ENCODE measurements at places on chromosomes 13 and 19. TPM values are rescaled to one million over a fixed set of nuclear protein-coding genes. Genes with fewer than 3 reads are reported as not detected.

- H3K27me3 ChIP-seq = no peaks in the 10 kb centered on the region
- no peak overlapping the region for H3K27ac ChIP-seq
- H3K36me3 ChIP-seq = no peaks in the 10 kb centered on the region
- H3K4me3 ChIP-seq = no peak overlapping the region
- DNase-seq = no peak
These were observed 23.2 kb downstream of the CATSPERD start for GRCh38 chr19:5743630-5744029.

PDX1 gene
- total RNA-seq = 3.7 TPM

- H3K4me3 ChIP-seq = no peak overlapping the region
- no peak overlapping the region for H3K27ac ChIP-seq
- DNase-seq = no peak
- no peaks in the 10 kb centered on the region for H3K27me3 ChIP-seq
These were observed 1.5 kb downstream of the SIN3B start for GRCh38 chr19:16830679-16831078.

DNA sequence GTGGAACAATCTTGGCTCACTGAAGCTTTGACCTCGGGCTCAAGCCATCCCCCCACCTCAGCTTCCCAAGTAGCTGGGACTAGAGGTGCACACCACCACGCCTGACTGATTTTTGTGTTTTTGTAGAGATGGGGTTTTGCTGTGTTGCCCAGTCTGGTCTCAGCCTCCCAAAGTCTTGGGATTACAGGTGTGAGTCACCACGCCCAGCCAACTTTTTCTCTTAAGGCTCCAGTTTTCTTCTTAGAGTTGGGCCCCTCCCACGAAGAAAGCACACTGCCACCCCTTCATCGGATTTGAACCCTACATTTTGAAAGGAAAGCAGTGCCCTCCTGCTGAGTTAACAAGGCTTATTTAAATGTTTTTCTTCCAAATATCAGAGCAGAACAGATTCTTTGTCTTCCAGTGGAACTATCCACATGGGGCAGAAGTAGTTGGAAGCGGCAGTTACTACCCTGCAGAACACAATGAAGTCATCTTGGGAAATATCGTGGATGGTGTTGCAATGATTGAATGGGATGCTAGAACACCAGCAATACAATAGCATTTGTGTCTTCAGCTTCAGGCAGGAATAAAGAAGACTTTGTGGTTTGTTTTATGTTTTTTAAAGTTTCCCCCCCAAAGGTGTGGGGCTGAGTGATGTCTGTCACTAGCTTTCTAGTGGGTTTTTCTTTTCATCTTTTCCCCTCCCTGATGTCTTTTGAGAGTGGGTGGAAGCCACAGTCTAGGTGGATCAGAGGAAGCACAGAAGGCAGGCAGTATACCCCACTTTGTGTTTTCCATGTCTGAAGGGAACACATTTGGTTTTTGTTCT lies 8.9 kb downstream of the ACTN4 start:
- H3K27ac ChIP-seq = peak overlapping the region; percentile 84
- H3K27me3 ChIP-seq = no peaks in the 10 kb centered on the region
- H3K4me1 ChIP-seq = peaks cover 100% of the 10 kb centered on the region
- peaks cover 4% of the 10 kb centered on the region for H3K36me3 ChIP-seq
- no peak overlapping the region for H3K4me3 ChIP-seq
- DNase-seq = no peak

GRCh38 chr13:40058757-40059236 lies 403.3 kb downstream of the COG6 start:
- DNase-seq = no peak
- H3K27me3 ChIP-seq = no peaks in the 10 kb centered on the region
- H3K36me3 ChIP-seq = no peaks in the 10 kb centered on the region
- no peak overlapping the region for H3K4me3 ChIP-seq

GRCh38 chr13:24802074-24802473 lies 38.1 kb downstream of the RNF17 start:
- no peaks in the 10 kb centered on the region for H3K36me3 ChIP-seq
- no peaks in the 10 kb centered on the region for H3K4me1 ChIP-seq
- DNase-seq = no peak
- no peak overlapping the region for H3K4me3 ChIP-seq
- H3K27ac ChIP-seq = no peak overlapping the region

KEAP1 gene
- total RNA-seq = 77.7 TPM

DNA sequence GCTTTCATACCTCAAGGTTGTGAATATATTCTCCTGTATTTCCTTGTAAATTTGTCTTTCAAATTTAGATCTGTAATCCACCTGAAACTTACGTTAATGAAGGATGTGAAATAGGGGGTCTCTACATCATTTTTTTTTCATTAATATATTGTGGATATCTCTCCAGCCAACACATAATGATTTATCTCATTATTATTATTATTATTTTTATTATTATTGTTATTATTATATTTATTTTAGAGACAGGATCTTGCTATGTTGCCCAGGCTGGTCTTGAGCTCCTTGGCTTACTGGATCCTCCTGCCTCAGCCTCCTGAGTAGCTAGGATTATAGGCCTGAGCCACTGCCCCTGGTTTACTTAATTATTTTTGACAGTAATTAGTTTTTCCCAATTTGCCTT lies 4.3 kb upstream of the LIPE start:
- no peaks in the 10 kb centered on the region for H3K27me3 ChIP-seq
- DNase-seq = no peak
- H3K27ac ChIP-seq = no peak overlapping the region
- no peak overlapping the region for H3K4me3 ChIP-seq
- peaks cover 11% of the 10 kb centered on the region for H3K4me1 ChIP-seq
- H3K36me3 ChIP-seq = no peaks in the 10 kb centered on the region

DNA sequence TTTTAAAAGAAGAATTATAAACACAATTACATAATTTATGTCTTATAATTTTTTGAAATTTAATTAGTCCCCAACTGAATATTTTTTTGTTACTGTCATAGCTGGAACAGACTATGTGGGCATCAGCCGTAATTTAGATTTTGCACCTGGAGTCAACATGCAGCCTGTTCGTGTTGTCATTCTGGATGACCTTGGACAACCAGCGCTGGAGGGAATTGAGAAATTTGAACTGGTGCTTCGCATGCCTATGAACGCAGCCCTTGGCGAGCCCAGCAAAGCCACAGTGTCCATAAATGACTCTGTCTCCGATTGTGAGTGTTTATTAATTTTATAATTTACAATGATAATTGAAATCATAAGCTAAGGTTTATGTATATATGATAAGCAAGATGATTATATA lies 142.3 kb downstream of the STOML3 start:
- H3K4me3 ChIP-seq = no peak overlapping the region
- peaks cover 28% of the 10 kb centered on the region for H3K4me1 ChIP-seq
- no peaks in the 10 kb centered on the region for H3K36me3 ChIP-seq
- H3K27ac ChIP-seq = no peak overlapping the region
- no peaks in the 10 kb centered on the region for H3K27me3 ChIP-seq

GRCh38 chr13:95503662-95504061 lies 48.9 kb upstream of the CLDN10 start:
- H3K36me3 ChIP-seq = no peaks in the 10 kb centered on the region
- H3K4me3 ChIP-seq = no peak overlapping the region
- H3K4me1 ChIP-seq = no peaks in the 10 kb centered on the region
- no peak overlapping the region for H3K27ac ChIP-seq

DNA sequence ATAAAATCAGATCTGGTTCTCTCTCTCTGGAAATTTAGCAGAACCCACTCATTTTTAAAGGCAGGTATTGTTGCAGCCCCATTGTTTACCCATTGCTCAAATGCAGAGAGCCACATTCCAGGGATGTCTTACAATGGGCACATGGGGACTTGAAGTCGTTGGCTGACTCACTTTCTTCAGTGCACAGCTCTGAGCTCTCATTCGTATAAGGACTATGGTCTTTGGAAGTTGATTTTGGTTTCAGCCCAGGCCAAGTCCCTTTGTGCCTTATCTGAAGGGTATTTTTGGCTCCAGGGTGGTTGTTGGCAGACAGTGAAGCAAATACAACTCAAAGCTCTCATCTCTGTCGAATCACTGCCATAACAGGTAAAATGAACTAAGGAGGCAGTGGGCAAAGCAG lies 47.3 kb upstream of the CLDN10 start:
- peak; percentile 30 for DNase-seq
- no peaks in the 10 kb centered on the region for H3K36me3 ChIP-seq
- no peak overlapping the region for H3K4me3 ChIP-seq
- H3K27ac ChIP-seq = no peak overlapping the region

- H3K36me3 ChIP-seq = no peaks in the 10 kb centered on the region
- DNase-seq = no peak
- no peak overlapping the region for H3K4me3 ChIP-seq
- 0 out of 2 replicates have a peak, but pooled peaks cover 4% of the 10 kb centered on the region for H3K4me1 ChIP-seq
- no peak overlapping the region for H3K27ac ChIP-seq
These were observed 164.9 kb downstream of the ZIC5 start for GRCh38 chr13:99806671-99807070.

DNA sequence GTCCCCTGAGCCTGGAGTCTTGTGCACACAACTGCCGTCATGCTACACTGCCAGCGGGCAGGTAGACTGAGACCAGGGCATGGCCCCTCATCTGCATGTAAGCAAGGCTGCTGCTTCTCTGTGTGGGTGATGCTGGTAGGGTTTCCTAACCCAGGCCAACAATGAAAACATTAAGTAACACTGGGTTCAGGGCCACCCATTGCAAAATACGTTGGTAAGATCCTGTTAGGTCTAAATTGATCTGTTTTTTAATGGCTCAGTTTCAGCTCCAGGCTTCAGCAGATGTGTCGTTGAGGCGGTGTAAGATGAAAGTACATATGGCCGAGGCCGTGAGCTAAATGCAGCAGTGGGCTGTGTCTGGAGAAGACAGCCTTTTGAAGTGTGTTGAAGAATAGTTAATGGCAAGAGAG lies 383.4 kb downstream of the IRS2 start:
- H3K27me3 ChIP-seq = no peaks in the 10 kb centered on the region
- H3K27ac ChIP-seq = no peak overlapping the region
- H3K4me1 ChIP-seq = no peaks in the 10 kb centered on the region

DNA sequence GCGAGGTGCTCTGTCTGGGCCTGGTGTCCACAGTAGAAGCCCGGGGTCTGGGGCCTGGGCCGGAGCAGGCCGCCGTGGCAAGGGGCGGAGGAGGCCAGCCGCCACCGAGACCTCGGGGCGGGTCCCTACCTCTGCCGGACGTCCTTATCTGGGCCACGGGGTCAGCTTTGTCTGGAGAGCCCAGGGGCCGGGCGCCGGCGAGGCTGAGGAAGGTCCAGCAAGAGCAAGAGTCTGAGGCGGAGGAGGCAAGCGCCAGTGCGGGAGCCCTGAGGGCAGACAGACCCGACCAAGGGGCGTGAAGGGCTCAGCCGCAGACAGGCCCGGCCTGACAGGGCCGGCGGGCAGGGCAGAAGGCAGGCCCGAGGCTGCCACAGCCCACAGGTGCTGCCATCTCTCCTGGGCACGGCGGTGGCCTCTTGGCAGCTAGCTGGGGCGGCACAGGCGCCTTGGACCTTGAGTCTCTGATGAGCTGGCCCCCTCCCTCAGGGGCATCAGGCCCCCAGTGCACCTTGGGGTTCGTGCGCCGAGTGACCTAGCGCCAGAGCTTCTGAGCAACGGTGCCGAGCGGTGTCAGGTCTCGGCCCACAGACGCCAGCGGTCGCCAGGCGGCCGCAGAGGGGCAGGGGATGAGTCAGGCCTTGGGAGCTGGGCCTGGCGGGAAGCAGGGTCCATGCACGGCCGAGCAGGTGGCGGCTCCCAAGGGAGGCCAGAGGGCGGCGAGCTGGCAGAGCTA lies 19.1 kb upstream of the AKAP8 start:
- H3K4me1 ChIP-seq = no peaks in the 10 kb centered on the region
- peaks cover 11% of the 10 kb centered on the region for H3K36me3 ChIP-seq
- no peaks in the 10 kb centered on the region for H3K27me3 ChIP-seq
- no peak overlapping the region for H3K4me3 ChIP-seq
- no peak for DNase-seq

DNA sequence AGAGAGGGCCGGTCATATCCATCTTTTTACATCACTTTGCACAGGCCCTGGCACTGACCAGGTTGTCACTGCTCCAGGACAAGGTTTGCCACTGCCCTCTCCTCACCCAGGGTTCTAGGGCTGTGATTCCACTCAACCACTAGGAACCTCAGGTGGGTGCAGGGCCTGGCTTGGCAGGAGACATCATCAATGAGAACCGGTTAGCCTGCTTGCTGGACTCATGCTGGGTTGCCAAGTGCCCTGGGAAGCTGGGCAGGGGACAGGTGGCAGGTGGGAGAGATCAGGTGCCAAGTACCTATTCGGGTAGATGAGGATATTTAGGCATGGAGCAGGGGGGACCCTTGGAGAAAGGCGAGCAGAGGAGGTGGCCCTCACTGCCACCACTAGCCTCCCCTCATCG lies 4.2 kb upstream of the CERS4 start:
- H3K27ac ChIP-seq = no peak overlapping the region
- DNase-seq = no peak
- H3K4me3 ChIP-seq = no peak overlapping the region

IER2 gene
- total RNA-seq = 72.0 TPM

SLC10A2 gene
- total RNA-seq = not detected

GRCh38 chr13:99984461-99985240 lies 3.1 kb downstream of the ZIC2 start:
- H3K27me3 ChIP-seq = peaks cover 16% of the 10 kb centered on the region
- no peak for DNase-seq
- H3K27ac ChIP-seq = no peak overlapping the region
- H3K4me3 ChIP-seq = peak overlapping the region; percentile 30
- peaks cover 24% of the 10 kb centered on the region for H3K4me1 ChIP-seq

GRCh38 chr13:109275852-109276251 lies 510.5 kb downstream of the IRS2 start:
- DNase-seq = peak; percentile 63
- H3K4me1 ChIP-seq = peaks cover 57% of the 10 kb centered on the region
- no peaks in the 10 kb centered on the region for H3K27me3 ChIP-seq
- H3K4me3 ChIP-seq = no peak overlapping the region
- H3K36me3 ChIP-seq = no peaks in the 10 kb centered on the region

PTH2 gene
- not detected for total RNA-seq

- H3K36me3 ChIP-seq = no peaks in the 10 kb centered on the region
- H3K27me3 ChIP-seq = no peaks in the 10 kb centered on the region
- H3K27ac ChIP-seq = no peak overlapping the region
- peaks cover 2% of the 10 kb centered on the region for H3K4me1 ChIP-seq
These were observed 9.7 kb upstream of the SPACA4 start for GRCh38 chr19:48596679-48597465.

FPR2 gene
- total RNA-seq = not detected

DNA sequence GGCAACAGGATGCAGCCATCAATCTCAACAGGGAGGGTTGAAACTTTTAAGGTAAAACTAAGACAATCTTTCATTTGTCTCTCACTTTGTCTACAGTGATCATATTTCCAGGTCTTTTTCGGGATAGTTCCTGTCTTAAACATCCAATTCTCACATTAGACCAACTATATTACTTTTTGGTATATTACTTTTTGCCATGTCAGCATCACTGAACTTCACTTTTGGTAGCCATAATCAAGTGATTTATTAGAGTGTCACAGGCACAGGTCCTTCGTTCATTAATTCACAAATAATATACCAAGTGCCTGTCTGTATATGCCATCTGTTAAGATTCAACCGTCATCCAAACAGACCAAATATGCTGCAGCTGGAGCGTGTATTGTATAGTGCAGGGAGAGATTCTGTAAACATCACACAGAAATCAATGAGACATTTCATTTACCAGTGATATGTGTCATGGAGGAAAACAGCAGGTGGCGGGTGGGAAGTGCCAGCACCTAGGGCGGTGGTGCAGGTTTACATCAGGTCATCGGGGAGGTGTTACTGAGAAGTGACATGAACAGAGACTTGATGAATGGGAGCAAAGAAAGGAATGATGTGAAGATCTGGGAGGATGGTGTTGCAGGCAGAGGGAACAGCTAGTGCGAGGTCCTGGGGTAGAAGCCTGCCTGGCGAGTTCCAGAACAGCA lies 24.9 kb downstream of the ARHGEF7 start:
- DNase-seq = no peak
- no peak overlapping the region for H3K27ac ChIP-seq
- no peaks in the 10 kb centered on the region for H3K36me3 ChIP-seq
- H3K4me3 ChIP-seq = no peak overlapping the region
- no peaks in the 10 kb centered on the region for H3K27me3 ChIP-seq
